Cardiac fibroblast (primary cell): ENCODE measurements at places on chromosomes 4 and X.

DNA sequence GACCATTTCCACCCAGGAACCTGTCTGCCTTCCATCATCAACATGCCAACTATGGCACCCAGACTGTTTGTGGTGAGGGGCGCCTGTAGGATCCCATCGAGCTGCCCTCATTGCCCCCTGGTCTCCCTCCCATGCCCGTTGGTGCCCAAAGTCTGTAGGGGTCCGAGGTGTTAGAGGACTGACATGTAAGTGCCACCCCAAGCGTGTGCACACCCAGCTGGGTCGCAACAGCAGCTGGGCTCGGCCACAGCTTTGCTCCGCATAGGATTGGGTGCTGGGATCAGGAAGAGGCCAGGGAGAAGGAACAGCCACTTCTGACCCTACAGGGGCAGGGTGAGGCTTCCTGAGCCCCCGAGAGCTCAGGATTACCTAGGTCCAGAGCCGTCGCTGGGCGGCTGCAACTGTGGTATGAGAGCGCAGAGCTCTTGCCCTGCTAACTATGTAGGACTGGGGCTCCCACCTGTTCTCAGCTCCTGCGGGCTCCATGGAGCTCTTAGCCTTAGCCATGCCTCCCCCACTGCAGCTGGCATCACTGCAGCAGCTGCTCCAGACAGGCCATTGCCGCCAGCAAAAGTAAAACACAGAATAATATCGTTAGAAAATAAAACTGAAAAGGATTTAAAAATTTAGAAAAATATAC is 1160.3 kb downstream of the FSTL5 start:
- no peak for DNase-seq

DNA sequence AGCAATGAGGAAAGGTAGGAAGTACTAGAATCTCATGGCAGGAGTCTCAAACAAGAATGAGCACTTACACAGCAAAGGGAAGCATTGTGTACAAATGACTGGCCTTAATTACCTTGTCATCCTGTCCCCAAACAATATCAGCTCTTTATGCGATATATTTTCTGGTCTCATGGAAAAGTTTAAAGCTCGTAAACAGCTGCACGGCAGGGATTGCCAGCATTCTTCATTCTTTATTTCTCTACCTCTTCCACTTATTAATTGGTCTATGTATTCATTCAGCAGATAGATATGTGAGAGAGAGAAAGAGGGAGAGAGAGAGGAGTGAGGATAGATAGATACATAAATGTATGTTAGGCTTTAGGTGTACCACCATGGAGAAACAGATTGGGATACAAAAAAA is 155.8 kb upstream of the FAT4 start:
- no peak for DNase-seq

DNA sequence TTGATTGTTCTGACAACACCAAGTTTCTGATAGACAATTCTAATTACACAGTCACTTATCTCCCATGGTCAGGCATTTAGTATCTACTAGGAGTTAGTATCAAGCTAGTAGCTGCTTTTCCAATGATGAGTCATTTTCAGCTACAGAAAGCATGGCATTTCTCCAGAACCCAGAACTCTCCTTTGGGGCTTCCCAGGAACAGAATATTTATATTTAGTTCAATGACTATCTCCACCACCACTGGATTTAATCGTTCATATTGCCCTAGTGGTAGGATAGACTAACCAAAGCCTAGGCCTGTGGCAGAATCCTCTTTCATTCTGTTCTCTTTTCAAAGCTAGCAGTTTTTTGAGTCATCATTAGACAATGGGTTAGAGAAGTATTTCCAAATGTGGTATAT is 569.4 kb downstream of the GABRG1 start:
- DNase-seq = no peak

DNA sequence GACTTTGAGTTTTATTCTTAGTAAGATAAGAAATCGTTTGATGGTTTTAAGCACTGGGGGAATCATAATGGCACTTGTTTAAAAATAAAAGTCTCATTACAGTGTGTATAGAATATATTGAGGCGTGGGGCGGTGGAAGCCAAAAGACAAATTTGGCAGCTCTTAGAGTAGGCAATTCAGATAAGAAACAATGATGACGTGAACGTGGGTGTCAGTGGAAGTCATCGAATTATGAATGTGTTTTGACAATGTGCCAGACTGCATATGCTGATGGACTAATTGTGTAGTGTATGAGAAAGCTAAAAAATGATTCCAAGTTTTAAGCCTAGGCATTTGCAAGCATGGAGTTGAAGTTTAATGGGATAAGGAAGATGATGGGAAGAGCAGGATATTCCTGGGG is 35.8 kb downstream of the SPANXD start:
- no peak for DNase-seq
